ENCODE measurements at places on chromosomes 2 and 18.

GRCh38 chr2:11163439-11164317 is 8.4 kb downstream of the SLC66A3 start:
- no peak for DNase-seq

- DNase-seq, result no peak
Observed at GRCh38 chr2:15685143-15685542, 93.5 kb downstream of the DDX1 start.

GRCh38 chr2:205156457-205156856 is 525.8 kb upstream of the NRP2 start:
- no peak for DNase-seq

- DNase-seq, result no peak
Observed at GRCh38 chr2:44269831-44270230, 5.4 kb upstream of the SLC3A1 start.
